Tibial nerve (tissue), 4 donors: ENCODE measurements at places on chromosomes 1 and 21. TPM values are rescaled to one million over a fixed set of nuclear protein-coding genes. Genes with fewer than 3 reads are reported as not detected.

DNA sequence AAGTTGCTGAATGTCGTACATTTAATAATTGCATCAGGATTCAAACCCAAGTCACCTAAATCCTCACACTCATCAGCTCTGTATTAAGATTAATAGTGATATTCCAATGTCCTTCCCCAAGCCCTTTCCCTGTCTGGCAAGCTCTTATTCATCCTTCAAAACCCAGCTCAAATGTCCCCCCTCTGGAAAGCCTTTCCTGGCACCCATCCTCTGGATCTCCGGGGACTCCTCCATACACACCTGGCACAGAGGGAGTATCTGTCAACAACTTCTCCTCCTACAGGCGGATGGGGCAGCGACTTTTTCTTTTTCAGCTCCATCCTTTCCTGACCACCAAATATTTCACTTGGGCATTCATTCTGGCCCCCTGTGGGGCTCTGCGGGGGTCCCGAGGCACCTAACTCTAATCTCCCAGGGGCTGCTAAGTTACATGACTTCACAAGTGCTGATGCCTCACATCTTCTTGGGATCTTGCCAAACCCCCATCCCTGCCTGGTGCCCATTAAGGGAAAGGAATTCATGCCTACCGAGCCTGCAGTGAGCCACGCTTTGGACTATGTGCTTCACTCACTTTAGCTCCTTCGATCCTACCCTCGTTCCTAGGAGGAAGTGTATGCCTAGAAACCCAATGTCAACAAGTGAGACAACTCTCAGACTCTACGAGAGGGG is 15.2 kb downstream of the TINAGL1 start:
- H3K27me3 ChIP-seq: no peaks in the 10 kb centered on the region
- H3K36me3 ChIP-seq: no peaks in the 10 kb centered on the region
- DNase-seq: no peak
- H3K4me3 ChIP-seq: no peak overlapping the region
- peaks cover 29% of the 10 kb centered on the region for H3K4me1 ChIP-seq
- H3K27ac ChIP-seq: no peak overlapping the region

GRCh38 chr1:46097149-46097472 is 35.3 kb downstream of the PIK3R3 start:
- no peaks in the 10 kb centered on the region for H3K36me3 ChIP-seq
- no peak overlapping the region for H3K27ac ChIP-seq
- no peak overlapping the region for H3K4me3 ChIP-seq
- H3K27me3 ChIP-seq: no peaks in the 10 kb centered on the region
- H3K4me1 ChIP-seq: no peaks in the 10 kb centered on the region

GRCh38 chr1:234990874-234991801 is 137.5 kb downstream of the TOMM20 start:
- no peaks in the 10 kb centered on the region for H3K36me3 ChIP-seq
- H3K4me3 ChIP-seq: no peak overlapping the region
- H3K27ac ChIP-seq: no peak overlapping the region
- no peak for DNase-seq
- no peaks in the 10 kb centered on the region for H3K27me3 ChIP-seq

GRCh38 chr1:29342351-29342750 is 106.0 kb downstream of the PTPRU start:
- no peak for DNase-seq
- H3K27ac ChIP-seq: no peak overlapping the region
- H3K27me3 ChIP-seq: no peaks in the 10 kb centered on the region
- no peaks in the 10 kb centered on the region for H3K4me1 ChIP-seq
- no peaks in the 10 kb centered on the region for H3K36me3 ChIP-seq

DNA sequence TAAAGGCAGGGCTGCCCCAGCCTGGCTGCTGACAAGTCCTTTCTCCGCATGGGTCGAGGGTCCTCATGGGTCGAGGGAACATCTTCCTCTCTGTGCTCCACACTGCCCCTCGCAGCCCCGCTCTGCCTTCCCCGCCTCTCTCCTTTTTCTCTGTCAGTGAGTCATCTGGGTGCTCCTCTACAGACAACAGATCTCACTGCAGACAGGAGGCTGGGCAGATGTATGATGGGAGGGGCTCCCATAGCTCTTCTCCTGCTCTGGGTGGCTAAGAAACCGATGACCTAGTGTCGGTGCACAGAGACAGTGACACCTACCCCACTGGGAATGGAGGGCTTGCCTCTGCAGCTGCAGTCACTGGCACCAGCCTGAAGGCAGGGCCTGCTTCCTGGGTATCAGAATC is 5.5 kb downstream of the KCNA10 start:
- no peaks in the 10 kb centered on the region for H3K36me3 ChIP-seq
- no peaks in the 10 kb centered on the region for H3K4me1 ChIP-seq
- no peak for DNase-seq
- H3K27me3 ChIP-seq: no peaks in the 10 kb centered on the region
- H3K4me3 ChIP-seq: no peak overlapping the region
- H3K27ac ChIP-seq: no peak overlapping the region

LDLRAD1 gene
- not detected for total RNA-seq

- H3K36me3 ChIP-seq: no peaks in the 10 kb centered on the region
- no peaks in the 10 kb centered on the region for H3K27me3 ChIP-seq
- H3K27ac ChIP-seq: peak overlapping the region; percentile 70
Observed at GRCh38 chr1:55352811-55353180, 137.6 kb upstream of the USP24 start.

ANXA9 gene
- total RNA-seq: 2.1 TPM

DNA sequence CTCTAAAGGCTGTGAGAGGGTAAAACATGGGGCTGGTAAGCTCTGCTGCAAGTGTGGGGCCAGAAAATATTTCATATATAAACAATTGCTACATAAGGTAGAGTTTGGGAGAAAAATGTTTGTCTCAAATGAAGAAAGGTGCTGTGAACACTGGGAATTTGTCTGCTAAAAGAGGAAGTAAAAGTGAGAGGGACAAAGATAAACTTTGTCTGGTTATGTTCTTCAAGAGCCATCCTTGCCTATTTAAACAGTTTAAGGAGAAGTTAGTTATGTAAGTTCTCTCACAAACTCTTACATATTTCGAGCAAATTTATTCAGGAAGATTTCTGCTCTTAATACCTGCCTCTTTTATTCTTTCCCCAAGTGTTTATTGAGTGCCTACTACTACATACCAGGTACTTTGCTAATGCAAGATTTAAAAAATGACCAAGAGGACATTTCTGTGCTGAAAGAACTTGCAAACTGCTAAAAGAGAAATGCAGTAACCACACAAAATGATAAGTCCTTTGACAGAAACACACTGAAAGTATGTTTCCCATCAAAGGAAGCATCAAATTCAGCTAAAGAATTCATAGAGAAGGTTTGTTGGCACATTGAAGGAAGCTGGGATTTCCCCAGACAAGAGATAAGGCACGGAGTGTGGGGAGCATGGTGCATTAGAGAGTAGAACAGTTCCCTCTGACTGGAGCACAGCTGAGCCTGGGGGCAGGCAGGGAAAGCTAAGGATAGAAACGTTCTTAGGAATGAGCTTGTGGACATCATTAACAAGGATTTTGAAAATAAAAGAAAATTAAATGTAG is 549.1 kb downstream of the PTBP2 start:
- DNase-seq: no peak
- H3K27ac ChIP-seq: no peak overlapping the region
- H3K4me1 ChIP-seq: no peaks in the 10 kb centered on the region
- H3K27me3 ChIP-seq: no peaks in the 10 kb centered on the region
- H3K36me3 ChIP-seq: no peaks in the 10 kb centered on the region

NDUFV3 gene
- total RNA-seq: 75.2 TPM

FMOD gene
- 73.9 TPM for total RNA-seq

- no peaks in the 10 kb centered on the region for H3K36me3 ChIP-seq
- no peaks in the 10 kb centered on the region for H3K27me3 ChIP-seq
- H3K27ac ChIP-seq: peak overlapping the region; percentile 56
Observed at GRCh38 chr1:161185732-161186311, 8.5 kb upstream of the B4GALT3 start.

GRCh38 chr1:179889589-179889988 is 7.5 kb downstream of the TOR1AIP1 start:
- no peaks in the 10 kb centered on the region for H3K27me3 ChIP-seq
- peaks cover 49% of the 10 kb centered on the region for H3K4me1 ChIP-seq
- DNase-seq: no peak
- H3K36me3 ChIP-seq: no peaks in the 10 kb centered on the region
- no peak overlapping the region for H3K27ac ChIP-seq

DNA sequence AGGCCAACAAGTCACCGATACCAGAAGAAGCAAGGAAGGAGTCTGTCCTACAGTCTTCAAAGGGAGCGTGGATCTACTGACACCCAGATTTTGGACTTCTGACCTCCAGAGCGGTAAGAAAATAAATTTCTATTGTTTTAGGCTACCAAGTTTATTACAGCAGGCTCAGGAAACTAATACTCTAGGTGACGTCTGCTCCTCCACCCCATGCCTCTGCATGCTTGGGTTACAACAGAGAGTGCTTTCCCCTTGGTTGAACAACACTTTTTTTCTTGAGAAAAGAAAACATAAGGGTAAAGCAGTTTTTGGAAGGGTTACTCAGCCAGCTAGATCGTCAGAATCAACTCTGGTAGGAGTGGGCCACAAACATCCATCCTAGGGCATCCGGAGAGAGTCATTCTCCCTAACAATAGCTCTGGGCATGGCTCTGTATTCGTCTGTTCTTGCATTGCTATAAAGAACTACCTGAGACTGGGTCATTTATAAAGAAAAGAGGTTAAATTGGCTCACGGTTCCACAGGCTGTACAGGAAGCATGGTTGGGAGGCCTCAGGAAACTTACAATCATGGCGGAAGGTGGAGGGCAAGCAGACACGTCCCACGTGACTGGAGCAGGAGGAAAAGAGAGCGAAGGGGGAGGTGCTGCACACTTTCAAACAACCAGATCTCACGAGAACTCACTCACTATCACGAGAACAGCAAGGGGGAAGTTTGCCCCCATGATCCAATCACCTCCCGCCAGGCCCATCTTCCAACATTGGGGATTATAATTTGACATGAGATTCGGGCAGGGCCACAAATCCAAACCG is 22.2 kb upstream of the DNAJC11 start:
- H3K4me3 ChIP-seq: no peak overlapping the region
- H3K4me1 ChIP-seq: no peaks in the 10 kb centered on the region
- H3K27ac ChIP-seq: no peak overlapping the region
- no peaks in the 10 kb centered on the region for H3K36me3 ChIP-seq

DNA sequence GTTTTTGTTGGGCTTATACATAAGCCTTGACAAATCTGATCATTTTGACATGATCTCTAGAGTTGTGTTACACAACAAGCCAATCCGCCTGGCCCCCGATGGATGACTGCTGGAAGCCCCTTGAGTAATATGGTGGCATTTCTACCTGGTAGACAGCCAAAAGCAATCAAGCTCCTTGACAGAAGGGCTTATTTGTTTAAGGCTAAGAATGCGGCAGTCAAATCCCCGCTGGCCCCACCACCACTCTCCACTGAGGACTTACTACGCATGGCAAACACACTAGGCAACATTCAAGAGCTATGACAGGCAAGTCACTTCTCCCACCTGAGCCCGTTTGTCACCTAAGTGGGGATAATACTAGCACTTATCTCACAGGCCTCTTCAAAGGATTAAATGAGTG is 33.4 kb upstream of the C1orf198 start:
- no peak overlapping the region for H3K27ac ChIP-seq
- H3K4me1 ChIP-seq: no peaks in the 10 kb centered on the region
- no peak for DNase-seq
- no peaks in the 10 kb centered on the region for H3K36me3 ChIP-seq
- no peak overlapping the region for H3K4me3 ChIP-seq

DNA sequence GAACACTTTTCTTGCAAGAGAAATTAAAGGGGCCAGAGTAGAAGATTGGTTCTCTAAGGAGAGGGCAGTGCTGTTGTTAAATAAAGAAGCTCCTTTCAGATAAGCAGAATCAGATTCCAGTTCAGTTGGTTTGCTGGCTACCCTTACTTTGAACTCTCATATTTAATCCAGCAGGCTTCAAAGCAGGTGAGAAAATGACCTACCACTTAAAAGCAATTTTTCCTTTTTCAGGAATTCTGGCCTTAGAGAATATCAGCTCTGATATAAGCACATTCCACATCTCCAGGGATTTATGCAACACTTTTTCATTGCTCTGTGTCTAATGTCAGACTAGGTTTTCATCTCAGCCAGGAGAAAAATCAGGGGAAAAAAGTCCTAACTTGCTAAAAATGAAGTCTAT is 28.7 kb downstream of the WNT2B start:
- no peak overlapping the region for H3K27ac ChIP-seq
- no peak for DNase-seq
- no peaks in the 10 kb centered on the region for H3K27me3 ChIP-seq
- no peaks in the 10 kb centered on the region for H3K4me1 ChIP-seq
- no peak overlapping the region for H3K4me3 ChIP-seq
- H3K36me3 ChIP-seq: peaks cover 60% of the 10 kb centered on the region

DNA sequence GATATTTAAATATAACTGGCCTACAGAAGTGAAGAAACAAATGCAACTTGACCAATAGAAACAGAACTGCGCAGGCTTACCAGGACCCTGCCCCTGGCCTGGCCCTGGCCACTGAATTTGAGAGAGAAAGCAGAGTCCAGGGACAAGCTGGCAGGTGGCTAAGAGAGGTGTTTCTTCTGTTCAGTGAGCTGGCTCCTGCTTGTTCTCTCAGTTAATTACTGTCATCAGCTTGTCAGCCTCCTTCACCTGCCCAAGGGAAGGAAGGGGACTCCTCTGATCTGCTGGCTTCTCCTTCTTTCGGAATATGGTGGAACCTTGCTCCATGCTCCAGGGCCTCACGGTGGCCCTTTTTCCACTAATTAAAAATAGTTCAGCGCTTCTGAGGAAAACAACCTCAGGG is 388.4 kb downstream of the DISC1 start:
- no peaks in the 10 kb centered on the region for H3K36me3 ChIP-seq
- H3K27ac ChIP-seq: no peak overlapping the region
- no peak for DNase-seq
- no peak overlapping the region for H3K4me3 ChIP-seq
- no peaks in the 10 kb centered on the region for H3K4me1 ChIP-seq

GRCh38 chr21:28775071-28775470 is 217.6 kb downstream of the LTN1 start:
- H3K27me3 ChIP-seq: no peaks in the 10 kb centered on the region
- no peak for DNase-seq
- H3K27ac ChIP-seq: no peak overlapping the region
- no peaks in the 10 kb centered on the region for H3K36me3 ChIP-seq

DNA sequence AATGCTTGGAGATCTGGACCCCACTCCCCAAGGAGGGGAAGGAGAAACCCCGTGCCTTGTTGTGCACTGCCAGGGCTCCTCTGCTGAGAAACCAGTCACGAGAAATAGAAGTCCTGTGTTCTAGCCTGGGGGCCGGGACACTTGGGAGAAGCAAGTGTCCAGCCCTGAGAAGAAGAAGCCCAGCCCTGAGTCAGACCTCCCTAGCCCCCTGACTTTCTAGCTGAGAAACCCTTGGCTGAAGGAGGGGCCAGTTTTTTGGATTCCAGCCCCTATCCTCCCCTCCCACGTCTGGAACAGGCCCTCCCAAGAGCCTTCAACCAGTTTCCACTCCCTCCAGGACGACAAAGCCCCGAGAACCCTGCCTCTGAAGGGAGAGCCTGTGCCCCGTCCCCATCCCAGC is 100.5 kb downstream of the NAV1 start:
- no peak for DNase-seq
- no peaks in the 10 kb centered on the region for H3K27me3 ChIP-seq
- H3K4me3 ChIP-seq: no peak overlapping the region
- no peak overlapping the region for H3K27ac ChIP-seq

GRCh38 chr1:17198476-17199258 is 6.3 kb upstream of the PADI1 start:
- H3K27ac ChIP-seq: no peak overlapping the region
- H3K27me3 ChIP-seq: no peaks in the 10 kb centered on the region
- H3K4me1 ChIP-seq: no peaks in the 10 kb centered on the region
- no peak for DNase-seq
- H3K4me3 ChIP-seq: no peak overlapping the region
